ENCODE measurements at places on chromosomes 7 and 10.

- no peak for DNase-seq
These were observed 12.7 kb downstream of the LRRC18 start for GRCh38 chr10:48926764-48927540.

- no peak for DNase-seq
These were observed 152.0 kb upstream of the TMEM72 start for GRCh38 chr10:44759122-44759521.

GRCh38 chr10:131444862-131445461, 133.4 kb upstream of the TCERG1L start:
- no peak for DNase-seq

GRCh38 chr10:80171248-80171660, 34.1 kb downstream of the ANXA11 start:
- no peak for DNase-seq

DNA sequence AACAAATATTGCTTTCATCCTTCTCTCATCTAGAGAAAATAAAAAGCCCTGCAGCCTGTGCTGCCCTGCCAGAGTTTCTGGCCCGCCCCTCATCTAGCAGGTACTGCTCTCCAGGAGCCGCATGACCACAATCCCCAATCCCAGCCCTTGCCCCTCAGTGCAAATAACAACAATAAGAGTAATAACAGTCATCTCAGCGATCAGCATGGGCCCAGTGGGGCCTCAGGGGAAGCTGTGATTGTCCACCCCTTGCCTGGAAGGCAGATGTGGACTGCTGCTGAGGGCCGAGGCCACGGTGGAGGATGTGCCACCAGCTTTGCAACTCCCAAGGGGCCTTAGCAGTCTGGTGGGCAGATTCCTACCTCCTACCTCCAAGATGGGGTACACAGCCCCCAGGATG, 106.1 kb downstream of the CDH23 start:
- no peak for DNase-seq

GRCh38 chr7:126569402-126569801, 683.3 kb downstream of the GRM8 start:
- no peak for DNase-seq

- DNase-seq: no peak
These were observed 226.5 kb downstream of the FANK1 start for GRCh38 chr10:126122881-126123280.

- DNase-seq: no peak
These were observed 219.1 kb downstream of the GFRA1 start for GRCh38 chr10:116053910-116054309.

- DNase-seq: no peak
These were observed 17.9 kb downstream of the FGFBP3 start for GRCh38 chr10:91891125-91892001.

DNA sequence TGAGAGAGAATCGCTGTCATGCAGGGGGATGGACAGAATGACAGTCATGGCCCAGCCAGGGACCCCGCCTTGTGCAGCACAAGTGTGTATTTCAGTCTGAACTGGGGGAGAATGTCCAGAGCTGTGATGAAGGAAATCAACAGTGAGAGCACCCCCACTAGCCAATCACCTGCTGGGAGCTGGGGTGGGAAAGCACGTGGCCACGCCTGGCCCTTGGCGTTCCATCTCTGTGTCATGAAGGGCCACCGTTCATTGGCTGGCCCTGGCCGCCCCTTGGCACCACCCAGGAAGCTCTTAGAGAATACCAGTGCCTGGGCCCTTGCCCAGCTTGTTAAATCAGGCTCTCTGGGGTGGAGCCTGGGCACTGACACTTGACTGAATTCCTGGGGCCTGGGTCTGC, 22.8 kb downstream of the GRID1 start:
- no peak for DNase-seq

DNA sequence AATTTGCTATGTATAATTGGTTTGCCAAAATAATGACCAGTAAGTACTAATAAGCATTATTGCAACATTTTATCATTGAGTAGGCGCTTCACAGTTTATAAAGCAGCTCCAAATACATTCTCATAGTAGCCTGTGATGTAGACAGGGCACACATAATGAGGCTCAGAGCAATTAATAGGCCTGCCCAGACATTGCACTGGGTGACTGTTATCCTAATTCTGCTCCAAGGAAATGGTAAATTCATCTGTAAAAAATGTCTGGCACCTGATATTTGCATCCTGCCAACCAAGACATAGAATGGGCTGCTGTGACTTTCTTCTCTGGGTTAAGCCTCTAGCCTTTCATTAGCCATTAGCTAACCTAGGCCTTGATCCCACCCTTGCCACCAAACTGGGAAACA, 97.6 kb downstream of the SEM1 start:
- DNase-seq: no peak

DNA sequence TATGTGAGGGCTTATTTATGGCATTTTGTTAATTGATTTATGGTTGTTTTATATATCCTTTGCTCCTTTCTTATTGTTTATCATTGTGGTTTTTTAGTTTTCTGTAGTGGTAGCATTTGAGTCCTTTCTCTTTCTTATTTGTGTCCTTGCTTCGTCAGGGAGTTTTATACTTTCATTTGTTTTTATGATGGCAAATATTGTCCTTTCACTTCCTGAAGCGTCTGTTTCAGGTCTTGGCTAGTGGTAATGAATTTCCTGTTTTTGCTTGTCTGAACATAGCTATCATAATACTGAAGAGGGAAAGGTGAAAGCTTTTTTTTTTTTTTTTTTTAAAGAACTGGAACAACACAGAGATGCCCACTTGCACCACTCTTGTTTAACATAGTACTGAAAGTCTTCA, 228.2 kb downstream of the ATRNL1 start:
- DNase-seq: no peak

GRCh38 chr7:4951903-4952636, 6.9 kb downstream of the MMD2 start:
- DNase-seq: no peak

- no peak for DNase-seq
These were observed 242.8 kb downstream of the BAMBI start for GRCh38 chr10:28920091-28920490.

- peak; percentile 58 for DNase-seq
These were observed 54.3 kb downstream of the FAM241B start for GRCh38 chr10:69684020-69684980.
